Activated CD8-positive, alpha-beta T cell treated with anti-CD3 and anti-CD28 coated beads for 36 hours (primary cell): ENCODE measurements at places on chromosomes 13 and 19.
A peak's percentile ranks its signal among the peaks of the same experiment; 100 is the strongest.

DNA sequence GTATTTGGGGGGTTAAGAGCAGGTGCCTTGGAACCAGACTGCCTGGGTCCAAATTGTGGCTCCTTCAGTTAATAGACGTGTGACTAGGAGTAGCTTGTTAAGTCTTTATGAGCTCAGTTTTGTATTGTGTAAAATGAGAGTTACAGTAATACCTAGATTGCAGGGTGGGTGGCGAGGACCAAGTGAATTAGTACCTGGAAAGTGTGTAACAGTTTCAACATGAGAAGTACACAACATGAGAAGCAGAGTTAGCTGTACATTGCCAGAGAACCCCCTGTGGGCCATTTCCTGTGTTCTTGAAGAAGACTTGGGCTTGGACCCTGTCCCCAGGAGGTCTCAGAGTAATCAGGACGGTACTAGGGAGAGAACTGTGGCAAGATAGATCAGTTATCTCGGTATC, 36.8 kb downstream of the PPP2R1A start:
- peak; percentile 19 for DNase-seq

- DNase-seq = peak; percentile 77
Measured at GRCh38 chr13:99357131-99357596, 50.0 kb upstream of the GPR183 start.

GRCh38 chr13:74571811-74572210, 437.6 kb upstream of the KLF12 start:
- no peak for DNase-seq

GRCh38 chr13:63855457-63856118, 2439.9 kb upstream of the PCDH20 start:
- DNase-seq = no peak
